Right forelimb (tissue), 1 donor: ENCODE measurements at places on chromosomes 13 and 19.

GRCh38 chr19:44050740-44051649 lies 841 bp upstream of the ZNF223 start:
- DNase-seq, result peak; percentile 45

GRCh38 chr13:26010487-26011207 lies 41.2 kb downstream of the SHISA2 start:
- no peak for DNase-seq

DNA sequence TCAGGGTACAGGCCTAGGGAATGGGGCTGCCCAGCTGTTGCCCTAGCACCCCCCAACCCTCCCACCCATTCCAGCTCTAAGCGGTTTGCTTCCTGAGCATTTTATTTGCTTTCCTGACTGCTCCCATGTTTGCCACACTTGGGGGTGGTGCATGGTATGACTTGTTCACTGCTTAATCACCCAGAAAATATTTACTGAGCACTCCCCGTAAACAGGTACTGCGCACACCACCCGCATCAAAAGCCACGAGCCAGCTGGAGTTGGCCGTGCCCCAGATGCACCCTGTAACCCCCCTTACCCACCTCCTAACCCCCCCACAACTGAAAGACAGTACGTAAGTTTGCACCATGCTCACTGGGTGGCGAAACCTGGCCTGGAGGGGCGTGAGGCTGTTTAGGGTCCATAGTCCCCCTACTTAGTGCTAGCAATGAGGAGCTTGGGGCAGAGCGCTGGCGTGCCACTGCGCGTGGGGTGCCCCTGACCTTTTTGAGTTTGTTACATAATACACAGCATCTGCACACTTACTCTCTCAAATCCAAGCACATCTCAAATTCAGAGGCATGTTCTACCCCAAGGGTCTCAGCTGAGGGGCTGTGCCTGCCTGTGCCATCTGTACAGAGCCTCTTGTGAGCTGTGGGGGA lies 29.8 kb downstream of the DPF1 start:
- DNase-seq, result no peak

DNA sequence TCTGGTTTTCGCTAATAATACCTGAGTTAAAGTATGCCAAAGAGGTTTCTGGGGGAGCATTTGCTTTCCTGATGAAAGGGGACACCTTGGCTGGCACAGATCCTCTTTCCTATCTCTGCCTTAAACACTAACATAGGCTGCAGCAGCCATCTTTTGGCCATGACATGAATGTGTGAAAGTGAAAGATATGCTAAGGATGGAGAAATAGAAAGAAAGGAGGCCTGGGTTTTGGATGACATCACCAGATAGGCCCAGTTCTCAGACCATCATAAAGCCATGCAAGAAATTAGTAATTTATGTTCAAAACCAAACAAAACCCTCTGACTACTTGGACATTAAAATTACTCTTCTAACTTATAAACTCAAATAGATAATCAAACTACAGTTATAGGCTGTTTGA lies 279.7 kb downstream of the COG6 start:
- DNase-seq, result no peak

GRCh38 chr19:17998827-17999150 lies 9.2 kb upstream of the ARRDC2 start:
- DNase-seq, result no peak

DNA sequence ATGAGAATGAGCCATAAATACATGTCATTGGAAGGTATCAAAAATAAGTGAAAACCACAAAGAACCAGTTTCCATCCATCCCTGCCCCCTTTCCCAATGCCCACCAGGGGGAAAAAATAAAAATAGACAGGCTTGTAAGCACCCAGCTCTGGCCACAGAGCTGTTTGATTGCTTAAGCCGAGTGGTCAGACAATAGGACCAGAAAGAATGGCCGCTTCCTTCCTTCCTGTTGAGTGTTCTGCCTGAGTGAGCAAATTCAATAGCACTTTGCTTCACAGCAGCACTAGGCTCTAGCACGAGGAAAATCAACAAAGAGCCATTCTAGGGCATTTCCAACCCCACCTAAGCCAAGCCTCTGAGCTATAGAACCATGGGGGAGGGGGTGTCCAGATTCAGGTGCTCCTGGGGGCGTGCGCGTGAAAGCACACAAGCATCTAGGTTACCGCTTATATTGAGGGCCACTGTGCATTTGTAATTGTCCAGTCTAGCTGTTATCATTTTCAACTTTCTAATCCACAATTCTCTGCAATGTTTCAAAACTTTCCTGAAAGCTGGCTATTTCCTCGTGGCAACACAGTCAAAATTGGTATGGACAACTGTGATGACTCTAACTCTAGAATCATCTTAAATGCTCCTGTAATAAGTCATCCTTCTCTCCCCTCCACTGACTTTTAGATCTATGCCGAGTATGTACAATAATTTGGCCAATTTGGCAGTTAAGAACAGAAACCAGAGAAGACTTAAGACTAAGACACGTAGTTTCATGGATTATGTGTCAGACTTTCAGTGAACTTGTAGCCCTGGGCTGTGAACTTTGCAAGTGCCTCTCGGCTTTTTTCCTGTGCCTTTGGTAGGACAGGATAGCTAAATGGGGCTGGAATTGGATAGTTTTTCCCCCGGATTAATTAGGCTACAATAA lies 64.3 kb downstream of the SPRY2 start:
- no peak for DNase-seq

- DNase-seq, result no peak
Observed at GRCh38 chr13:61247149-61247936, 168.3 kb downstream of the PCDH20 start.

GRCh38 chr19:39398297-39398864 lies 7.2 kb downstream of the MED29 start:
- DNase-seq, result no peak

- no peak for DNase-seq
Observed at GRCh38 chr13:75165543-75166230, 316.3 kb downstream of the TBC1D4 start.

- no peak for DNase-seq
Observed at GRCh38 chr19:6683971-6684370, 14.0 kb upstream of the TNFSF14 start.

DNA sequence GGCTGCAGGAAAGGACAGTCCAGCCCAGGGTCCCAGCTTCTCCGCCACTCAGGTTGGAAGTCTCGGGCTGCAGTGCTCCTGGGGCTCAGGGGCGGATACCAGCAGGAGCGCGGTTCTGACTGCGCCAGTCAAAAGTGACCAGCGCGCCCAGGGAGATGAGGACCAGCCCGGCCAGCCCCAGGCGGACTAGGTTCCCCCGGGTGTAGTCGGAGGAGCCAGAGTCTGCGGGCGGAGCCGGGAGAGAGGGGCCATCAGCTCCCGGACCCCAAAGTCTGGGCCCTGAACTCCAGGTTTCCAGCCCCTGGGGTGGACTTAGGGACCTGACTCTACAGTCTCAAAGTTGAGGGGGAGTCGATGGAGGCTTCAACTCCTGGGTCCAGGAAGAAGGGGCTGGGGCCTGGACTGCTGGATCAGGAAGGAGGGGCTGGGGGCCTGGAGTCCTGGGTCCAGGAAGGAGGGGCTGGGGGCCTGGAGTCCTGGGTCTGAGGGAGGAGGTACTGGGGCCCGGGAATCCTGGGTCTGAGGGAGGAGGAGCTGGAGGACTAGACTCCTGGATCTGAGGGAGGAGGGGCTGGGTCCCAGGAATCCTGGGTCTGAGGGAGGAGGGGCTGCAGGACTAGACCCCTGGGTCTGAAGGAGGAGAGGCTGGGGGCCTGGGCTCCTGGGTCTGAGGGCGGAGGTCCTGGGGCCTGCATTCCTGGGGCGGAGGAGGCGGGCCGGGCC lies 5.3 kb downstream of the OSCAR start:
- no peak for DNase-seq

DNA sequence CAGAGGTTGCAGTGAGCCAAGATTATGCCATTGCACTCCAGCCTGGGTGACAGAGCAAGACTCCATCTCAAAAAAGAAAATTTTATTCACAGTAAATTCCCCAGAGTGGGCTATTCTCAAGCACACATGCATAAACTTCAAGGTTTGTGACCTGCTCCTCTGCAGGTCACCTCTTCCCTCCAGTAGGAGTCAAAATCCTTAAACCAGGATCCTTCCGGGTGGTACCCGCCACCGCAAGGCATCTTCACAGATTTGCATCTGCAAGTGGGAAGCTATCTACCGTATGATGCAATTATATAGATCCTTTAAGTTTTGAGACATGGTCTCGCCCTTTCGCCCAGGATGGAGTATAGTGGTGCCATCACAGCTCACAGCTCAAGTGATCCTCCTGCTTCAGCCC lies 3.0 kb upstream of the ECH1 start:
- DNase-seq, result no peak

DNA sequence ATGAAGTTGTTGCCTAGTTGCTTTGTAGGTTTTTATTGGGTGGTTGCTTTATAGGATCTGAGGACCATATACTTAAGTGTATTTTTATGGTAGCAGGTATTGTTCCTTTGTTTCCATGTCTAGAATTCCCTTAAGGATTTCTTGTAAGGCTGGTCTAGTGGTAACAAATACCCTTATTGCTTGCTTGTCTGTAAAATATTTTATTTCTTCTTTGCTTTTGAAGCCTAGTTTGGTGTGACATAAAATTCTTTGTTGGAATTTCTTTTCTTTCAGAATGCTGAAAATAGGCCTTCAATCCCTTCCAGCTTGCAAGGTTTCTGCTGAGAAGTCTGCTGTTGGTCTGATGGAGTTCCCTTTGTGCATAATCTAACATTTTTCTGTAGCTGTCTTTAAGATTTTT lies 18.1 kb upstream of the ZSCAN5A start:
- no peak for DNase-seq

- DNase-seq, result no peak
Observed at GRCh38 chr19:50171752-50172151, 8.7 kb upstream of the IZUMO2 start.

- DNase-seq, result no peak
Observed at GRCh38 chr19:18896421-18896841, 473 bp upstream of the CERS1 start.

DNA sequence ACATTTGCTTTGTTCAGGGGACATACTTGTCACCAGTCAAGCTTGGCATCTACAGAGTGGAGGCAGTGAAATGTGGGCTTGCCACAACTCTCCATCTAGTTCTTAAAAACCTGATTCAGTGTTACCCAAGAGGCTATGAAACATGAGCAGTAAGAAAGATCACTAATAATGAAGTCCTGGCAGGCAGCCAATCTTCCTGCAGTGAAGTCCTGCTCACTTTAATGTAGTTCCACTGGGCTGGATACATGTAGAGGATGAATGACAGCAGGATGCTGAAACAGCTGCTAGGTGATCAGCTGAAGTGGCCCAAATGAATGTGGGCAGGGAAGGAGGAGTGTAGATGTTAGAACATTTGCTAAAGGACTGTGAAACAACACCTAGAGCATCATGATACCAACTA lies 1213.1 kb downstream of the OLFM4 start:
- no peak for DNase-seq

GRCh38 chr13:78820541-78820940 lies 161.6 kb upstream of the OBI1 start:
- no peak for DNase-seq

DNA sequence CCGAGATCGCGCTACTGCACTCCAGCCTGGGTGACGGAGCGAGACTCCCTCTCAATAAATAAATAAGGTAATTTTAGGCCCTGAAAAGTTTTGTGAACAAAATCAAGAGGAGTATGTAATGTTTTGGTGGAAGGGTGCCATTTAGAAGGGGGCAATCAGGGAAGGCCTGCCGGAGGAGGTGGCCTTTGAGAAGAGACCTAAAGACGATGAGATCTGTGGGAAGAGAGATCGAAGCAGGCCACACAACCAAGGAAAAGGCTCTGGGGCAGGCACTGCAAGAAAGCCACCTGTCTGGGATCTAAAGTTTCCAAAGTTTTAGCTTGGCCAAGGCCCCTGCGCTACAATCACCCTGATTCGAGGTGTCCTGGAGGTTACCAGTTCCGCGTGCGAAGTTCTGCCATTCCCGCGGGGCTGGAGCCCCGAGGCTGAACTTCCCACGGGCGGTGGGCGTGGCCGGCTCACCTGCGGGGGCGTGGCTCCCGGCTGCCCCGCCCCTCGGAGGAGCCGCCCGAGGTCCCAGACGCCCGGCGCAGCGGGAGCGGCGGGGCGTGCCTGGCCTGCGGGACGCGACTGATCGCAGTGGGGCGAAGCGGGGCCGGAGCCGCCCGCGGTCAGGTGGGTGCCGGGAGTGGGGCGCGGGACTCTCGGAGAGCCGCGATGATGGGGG lies at the start of gene KLC3:
Gene KLC3 (plus strand): TSS at position 519 of the 667 bp plus-strand sequence. CDS start 4,792 bp downstream, outside the sequence.
- DNase-seq, result no peak

- peak; percentile 60 for DNase-seq
Observed at GRCh38 chr13:74040200-74040599, 94.0 kb downstream of the KLF12 start.

GRCh38 chr13:28494504-28494777 lies 487 bp downstream of the FLT1 start:
- DNase-seq, result no peak

DNA sequence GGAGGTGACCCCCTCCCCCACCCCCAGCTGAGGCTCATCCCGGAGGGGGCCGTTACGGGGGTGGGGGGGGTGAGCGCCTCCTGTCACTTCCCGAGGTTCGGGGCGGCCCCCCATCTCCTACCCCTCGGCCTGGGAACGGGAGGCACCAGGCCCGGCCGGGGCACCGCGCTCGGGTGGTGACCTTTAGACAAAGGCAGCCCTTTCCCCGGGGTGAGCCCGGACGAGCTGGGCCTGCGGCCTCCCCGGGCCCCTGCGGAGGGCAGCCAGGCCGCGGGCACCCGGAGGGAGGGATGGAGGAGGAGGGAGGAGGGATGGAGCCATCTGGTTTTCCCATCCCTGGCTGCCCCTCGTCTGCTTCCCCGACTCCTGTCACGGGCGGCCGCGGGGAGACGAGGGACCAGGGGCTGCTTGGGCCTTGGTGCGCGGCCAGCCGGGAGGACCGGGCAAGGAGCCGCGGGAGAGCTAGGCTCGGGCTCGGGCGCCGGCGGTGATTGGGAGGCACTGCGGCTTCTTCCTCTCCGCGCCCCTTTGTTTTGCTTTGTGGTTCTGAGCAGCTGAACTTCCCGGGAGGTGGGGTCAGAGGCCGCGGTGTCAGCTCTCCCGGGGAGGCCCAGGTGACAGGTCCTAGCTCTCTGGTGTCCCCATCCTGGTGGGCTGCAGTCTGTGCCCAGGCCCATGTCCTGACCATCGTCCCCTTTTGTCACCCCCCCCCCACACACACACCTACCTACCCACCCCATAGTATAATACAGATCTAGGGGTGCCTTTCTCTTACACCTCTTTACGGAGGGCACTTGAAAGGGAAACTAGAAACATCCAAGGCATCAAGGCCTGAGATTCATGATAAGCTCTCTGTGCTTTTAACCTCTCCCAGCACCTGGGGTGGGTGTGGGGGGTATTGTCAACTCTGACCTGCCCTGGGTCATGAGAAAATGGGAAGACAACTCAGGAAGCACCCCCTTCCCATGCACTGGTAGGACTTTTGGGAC lies 1.3 kb downstream of the BICRA start:
- DNase-seq, result peak; percentile 58

GRCh38 chr19:32890841-32891240 lies 21.3 kb upstream of the SLC7A9 start:
- no peak for DNase-seq

- no peak for DNase-seq
Observed at GRCh38 chr19:4498694-4499093, 19.6 kb downstream of the PLIN4 start.
